ENCODE measurements at places on chromosomes 3 and 15. TPM values are rescaled to one million over a fixed set of nuclear protein-coding genes. Genes with fewer than 3 reads are reported as not detected.

DNA sequence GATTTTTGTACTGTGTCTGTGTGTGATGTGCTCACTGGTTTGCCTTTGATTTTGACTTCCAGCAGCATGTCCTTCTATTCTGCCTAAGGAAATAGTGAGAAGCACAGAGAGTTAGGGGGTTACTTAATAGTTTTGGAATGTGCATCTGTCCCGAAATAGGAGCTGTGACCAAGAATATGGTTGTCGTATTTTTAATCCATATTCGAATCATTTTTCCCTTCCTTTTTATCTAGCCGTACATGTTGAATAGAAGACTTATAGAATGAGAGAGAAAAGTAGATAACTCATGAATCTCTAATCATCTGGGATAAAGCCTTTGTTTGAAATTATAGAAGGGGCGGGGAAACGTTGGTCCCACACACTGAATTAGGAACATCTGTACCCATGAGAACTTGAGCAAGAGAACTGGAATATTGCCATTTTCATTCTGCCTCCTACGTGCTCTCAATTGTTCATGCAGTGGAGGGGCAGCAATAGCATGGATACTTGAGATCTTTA lies 23.6 kb downstream of the CRTC3 start:
- DNase-seq = no peak

- DNase-seq = no peak
These were observed 17.0 kb upstream of the ST3GAL6 start for GRCh38 chr3:98746122-98746521.

DNA sequence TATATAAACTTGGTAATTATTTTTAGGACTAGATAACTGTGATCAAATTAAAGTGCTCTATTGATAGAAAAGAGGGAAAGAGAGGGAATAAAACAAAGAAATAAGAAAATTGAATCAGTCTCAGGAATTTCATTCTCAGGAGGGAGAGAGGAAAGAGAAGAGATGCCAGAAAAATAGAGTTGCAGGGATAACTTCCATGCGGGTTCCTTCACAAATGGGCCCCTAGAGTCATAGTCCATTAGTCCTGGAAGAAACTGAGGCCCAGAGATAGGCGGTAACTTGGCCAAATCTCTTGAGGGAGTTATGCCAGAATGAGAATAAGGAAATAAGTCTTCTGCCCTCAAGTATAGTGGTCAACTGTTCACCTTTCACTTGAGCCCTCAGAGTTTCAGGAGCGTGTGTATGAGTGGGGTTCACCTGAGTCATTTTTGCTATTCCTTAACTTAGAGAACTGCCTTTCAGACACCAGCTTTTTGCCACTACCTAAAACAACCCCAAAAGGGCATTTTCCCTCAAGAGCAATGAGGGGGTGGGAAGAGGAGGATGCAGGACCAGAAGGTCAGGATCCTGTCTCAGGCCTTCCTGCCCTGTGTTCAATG lies 192.6 kb downstream of the MEX3B start:
- no peak for DNase-seq

GRCh38 chr15:84813435-84813834 lies 3.7 kb upstream of the ALPK3 start:
- no peak for DNase-seq

- peak; percentile 59 for DNase-seq
These were observed 218.8 kb downstream of the ATP8B4 start for GRCh38 chr15:49900006-49900902.

GRCh38 chr15:52520421-52520820 lies 8.3 kb downstream of the MYO5A start:
- no peak for DNase-seq

DNA sequence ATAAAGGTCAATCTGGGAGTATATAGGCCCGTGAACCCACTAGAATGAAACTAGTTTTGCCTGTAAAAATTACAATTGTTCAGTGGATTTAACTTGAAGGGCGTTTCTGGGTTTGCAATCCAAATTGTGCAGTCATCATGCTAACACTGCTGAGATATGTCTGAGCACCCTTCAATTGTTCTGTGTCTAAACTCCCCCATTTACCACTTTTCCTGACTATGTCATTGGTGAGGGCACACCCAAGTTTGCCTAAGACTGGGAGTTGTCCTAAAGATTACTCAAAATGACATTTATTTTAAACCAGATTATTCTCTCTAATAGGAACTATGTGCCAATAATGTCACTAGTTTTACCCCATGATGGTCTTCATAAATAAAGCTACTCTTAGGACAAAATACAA lies 54.6 kb downstream of the EMC4 start:
- no peak for DNase-seq

DNA sequence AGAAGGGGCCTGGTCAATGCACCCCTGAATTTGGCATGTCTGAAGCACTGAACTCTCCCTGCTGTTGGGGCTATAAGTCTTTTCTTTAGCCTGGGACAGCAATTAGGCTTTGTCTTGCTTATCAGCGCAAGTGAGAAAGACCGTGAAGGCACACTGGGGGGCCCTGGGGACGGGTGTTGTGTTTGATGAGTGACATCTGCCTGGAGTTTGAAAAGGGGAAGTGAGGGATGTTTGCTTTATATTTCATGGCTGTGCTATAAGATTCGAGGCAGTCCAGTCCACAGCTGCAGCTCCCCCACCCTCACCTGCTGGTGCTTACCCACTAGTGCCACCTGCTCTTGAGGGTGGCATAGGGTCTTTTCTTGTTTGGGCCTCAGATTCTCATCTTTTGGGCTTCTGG lies 44.8 kb downstream of the CEMIP start:
- no peak for DNase-seq

GRCh38 chr15:98523912-98524662 lies 124.3 kb upstream of the IGF1R start:
- no peak for DNase-seq

GRCh38 chr3:136772709-136773108 lies 20.5 kb upstream of the STAG1 start:
- DNase-seq = no peak

- DNase-seq = no peak
These were observed 352.1 kb downstream of the SHQ1 start for GRCh38 chr3:72496051-72496670.

DNA sequence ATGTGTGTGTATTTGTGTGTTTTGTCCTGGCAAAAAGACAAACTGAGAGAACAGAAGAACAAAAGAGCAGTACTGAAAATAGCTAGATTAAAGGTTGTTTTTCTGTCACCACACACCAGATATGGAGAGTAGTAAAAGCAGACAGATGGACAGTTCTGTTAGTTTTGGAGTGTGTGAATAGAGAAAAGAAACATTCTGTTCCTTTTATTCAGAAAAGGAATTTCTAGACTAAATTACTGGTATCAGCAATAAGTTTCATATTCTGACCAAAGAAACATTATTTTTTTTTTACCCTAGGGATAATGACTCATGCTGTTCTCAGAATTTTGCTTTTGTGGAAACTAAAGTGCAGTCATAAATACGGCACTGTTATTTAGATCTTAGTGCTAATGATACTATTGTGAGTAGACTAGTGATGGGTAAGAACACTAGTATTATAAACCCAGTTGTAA lies 32.9 kb downstream of the PIK3CA start:
- no peak for DNase-seq

- no peak for DNase-seq
These were observed 14.5 kb upstream of the DCP1A start for GRCh38 chr3:53361852-53362251.

DNA sequence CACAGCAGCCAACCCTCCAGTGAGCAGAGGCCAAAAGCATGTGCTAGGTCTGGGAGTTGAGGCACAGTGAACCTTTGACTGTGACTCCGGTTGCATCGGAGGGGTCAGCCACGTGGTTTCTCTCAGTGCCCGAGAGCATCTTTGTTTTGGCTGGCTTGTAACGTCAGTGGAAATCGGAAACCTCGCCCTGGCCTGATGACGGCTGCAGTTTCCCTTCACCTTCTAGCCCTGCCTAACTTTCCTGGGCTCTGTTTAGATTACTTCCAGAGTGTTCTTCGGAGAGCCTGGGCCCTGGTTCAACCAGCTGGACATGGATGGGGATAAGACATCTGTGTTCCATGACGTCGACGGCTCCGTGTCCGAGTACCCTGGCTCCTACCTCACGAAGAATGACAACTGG lies 56.6 kb downstream of the MESD start:
- DNase-seq = peak; percentile 11

GRCh38 chr3:56591262-56591661 lies 34.3 kb downstream of the CCDC66 start:
- DNase-seq = no peak

DNA sequence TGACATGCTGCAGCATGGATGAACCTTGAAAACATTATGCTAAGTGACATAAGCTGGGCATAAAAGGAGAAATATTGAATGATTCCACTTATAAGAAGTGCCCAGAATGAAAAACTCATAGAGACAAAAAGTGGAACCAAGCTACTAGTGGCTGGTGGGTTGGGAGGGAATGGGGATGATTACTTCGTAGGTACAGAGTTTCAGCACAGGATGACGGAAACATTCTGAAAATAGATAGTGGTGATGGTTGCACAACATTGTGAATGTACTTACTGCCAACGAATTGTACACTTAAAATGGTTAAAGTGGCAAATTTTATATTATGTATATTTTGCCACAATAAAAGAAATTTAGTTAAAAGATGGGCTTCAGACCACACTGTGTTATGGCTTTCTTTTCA lies 93.6 kb downstream of the RPLP1 start:
- no peak for DNase-seq

DNA sequence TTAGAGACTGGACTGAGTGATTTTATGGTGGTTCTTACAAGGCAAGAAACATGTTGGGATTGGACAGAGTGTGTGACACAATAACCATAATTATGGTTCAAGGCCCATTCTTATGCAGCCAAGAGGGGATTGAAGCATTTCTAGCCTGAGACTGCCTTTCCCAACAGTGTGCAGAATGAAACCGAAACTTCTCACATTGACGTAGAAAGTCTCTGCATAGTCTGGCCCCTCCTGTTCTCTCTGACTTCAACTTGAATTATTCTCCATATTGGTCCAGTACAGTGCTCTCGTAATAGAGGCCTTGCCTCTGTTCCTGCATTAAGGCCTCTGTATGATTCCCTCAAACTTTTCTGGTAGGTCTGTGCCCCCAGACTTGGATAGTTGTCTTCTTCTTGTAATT lies 138.3 kb downstream of the DIPK2A start:
- no peak for DNase-seq

- DNase-seq = no peak
These were observed 144.3 kb upstream of the ADAMTS9 start for GRCh38 chr3:64832098-64832497.

DNA sequence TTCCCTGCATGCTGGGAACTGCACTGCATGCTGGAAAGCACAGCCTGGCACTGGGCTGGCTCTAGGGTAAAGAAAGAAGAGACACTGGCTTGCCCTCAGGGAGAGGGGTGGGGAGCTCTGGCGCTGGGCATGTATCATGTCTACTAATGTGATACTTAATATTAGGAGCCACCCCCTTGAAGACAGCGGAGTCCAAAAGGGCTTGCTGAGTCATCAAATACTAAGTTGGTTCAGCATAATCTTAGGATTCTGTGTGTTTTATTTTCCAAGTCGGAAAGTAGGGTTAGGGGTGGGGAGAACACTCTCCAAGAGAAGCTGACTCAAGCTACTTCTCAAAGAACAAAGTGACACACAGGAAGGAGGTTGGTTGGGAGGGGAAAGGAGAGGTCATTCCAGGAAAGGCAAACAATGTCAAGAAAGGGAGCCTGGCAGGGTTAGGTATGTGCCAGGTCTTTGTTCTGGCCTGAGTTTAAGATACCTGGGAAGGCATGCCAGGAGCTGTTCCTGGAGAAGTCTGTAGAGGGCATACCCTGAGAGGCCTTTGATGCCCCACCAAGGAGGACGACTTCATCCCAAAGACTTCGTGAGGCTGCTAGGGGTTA lies 237.8 kb upstream of the NR2E3 start:
- DNase-seq = no peak

GRCh38 chr3:24492971-24493551 lies 1.6 kb downstream of the THRB start:
- DNase-seq = no peak

DNA sequence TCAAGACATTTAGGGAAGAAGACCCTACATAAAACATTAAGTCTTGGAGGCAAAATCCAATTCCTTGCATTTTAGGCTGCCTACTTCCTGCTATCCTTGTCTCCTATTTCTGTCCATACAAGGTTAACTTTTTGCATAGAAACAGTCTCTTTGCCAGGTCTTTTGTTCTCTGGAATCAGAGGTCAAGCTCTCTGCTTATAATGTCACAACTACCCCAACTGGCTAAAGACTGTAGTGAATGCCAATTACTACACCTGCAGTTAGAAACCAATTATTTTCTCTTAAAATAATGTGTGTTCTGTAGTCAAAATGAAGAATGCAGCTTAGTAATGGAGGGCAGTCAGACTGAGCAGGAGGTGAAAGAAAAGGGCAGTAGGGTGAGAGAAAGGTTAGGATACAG lies 856.2 kb downstream of the TUSC7 start:
- DNase-seq = no peak

DNA sequence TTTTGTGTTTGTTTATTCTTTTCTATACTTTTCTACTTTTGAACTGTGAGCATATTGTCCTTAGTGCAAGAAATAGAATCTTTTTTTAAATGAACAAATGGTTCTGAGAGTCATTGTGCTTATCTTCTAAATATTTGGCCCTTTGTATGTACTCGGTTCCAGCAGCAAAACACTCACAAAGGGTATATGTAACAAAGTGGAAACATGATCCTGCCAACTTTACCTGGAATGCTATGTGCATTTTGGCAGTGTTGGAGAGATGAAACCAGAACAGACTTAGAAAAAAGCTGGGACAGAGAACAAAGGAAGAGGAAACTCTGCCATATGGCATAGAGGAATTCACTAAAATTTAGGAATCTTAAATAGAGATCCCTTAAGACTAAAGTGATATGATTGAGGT lies 150.1 kb downstream of the FGF12 start:
- DNase-seq = no peak

GRCh38 chr15:64233299-64233698 lies 70.5 kb upstream of the PPIB start:
- no peak for DNase-seq

DNA sequence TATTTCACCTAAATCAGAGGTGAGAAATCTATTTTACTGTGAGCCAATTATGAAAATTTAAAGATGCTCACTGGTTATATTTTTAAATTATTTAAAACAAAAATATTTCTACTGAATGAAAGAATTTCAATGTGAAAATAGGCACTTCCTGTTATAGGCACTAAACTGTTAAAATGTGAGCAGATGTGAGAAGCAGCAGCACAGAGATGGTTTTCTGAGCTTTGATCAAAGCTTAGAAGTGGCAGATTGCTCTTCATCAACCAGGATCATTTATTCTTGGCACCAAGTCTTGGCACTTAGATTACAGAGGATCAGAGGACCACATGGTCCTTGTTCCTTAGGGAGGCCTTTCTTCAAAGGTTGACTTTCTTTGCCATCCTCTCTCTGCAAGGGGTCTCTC lies 18.0 kb upstream of the TSC22D2 start:
- DNase-seq = no peak

The OXNAD1 gene
- 16.3 TPM for polyA plus RNA-seq

The EXD1 gene
- polyA plus RNA-seq = not detected

The ZIC1 gene
- polyA plus RNA-seq = 0.50 TPM

The TMEM40 gene
- polyA plus RNA-seq = 1.8 TPM

The ARHGEF3 gene
- polyA plus RNA-seq = 71.4 TPM

The SERPINI2 gene
- 1.4 TPM for polyA plus RNA-seq

The NGLY1 gene
- polyA plus RNA-seq = 36.1 TPM
